ENCODE measurements at places on chromosomes 7 and 10.

GRCh38 chr10:14385596-14386593 is 55.2 kb upstream of the FRMD4A start:
- DNase-seq = no peak

- peak; percentile 26 for DNase-seq
Observed at GRCh38 chr7:81158189-81158588, 239.3 kb upstream of the SEMA3C start.

- DNase-seq = no peak
Observed at GRCh38 chr10:2279711-2280110, 542.4 kb upstream of the ADARB2 start.

- no peak for DNase-seq
Observed at GRCh38 chr10:49426490-49427360, 30.8 kb upstream of the DRGX start.

DNA sequence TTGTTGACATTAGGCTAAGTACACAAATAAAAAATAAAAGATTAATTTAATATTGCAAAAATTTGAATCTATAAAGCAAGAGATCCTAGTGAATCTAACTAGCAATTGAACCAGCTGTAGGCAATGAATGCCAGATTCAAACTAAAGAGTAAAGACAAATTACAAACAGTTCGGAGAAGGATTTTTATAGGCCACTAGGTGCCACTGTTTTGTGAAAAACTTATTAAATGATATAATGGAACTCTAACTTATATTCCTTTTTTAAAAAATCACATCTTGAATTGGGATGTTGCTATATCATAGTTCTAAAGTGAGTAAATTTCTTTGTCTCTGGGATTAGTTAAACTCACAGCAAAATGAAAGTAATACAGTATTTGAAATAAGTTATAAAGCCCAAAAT is 39.1 kb upstream of the GNAI1 start:
- DNase-seq = no peak

- DNase-seq = no peak
Observed at GRCh38 chr10:124152139-124153022, 59.0 kb upstream of the CHST15 start.

DNA sequence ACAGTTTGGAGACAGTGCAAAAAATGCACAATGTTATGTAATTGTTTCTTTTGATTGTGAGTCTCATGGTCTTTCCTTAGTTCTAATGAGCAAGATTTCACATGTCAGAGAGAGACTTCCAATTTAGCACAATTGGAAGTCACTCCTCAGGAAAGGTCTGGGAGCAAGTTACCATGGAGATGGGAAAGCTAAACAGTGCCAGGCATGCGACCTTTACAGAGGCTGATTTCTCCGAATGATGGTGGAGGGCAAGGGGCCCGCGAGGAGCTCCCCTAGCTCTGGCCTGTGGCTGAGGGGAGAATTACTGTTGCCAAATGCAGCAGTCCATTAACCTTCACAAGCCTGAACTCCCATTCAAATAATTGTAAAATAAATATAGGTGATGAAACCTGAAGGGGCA is 59.3 kb downstream of the CDCA7L start:
- peak; percentile 19 for DNase-seq

Data from retina (tissue), 1 donor.